ENCODE measurements at places on chromosomes 16 and 17. TPM values are rescaled to one million over a fixed set of nuclear protein-coding genes. Genes with fewer than 3 reads are reported as not detected.

The C17orf100 gene
- total RNA-seq, result 5.3 TPM

The C16orf86 gene
- 1.3 TPM for total RNA-seq

The EVI2B gene
- total RNA-seq, result 0.63 TPM

The KRT13 gene
- not detected for total RNA-seq

The ORC6 gene
- total RNA-seq, result 11.9 TPM

The RNF112 gene
- total RNA-seq, result 47.6 TPM

The GSG1L gene
- 1.6 TPM for total RNA-seq

The ABCA9 gene
- 4.4 TPM for total RNA-seq

The CBLN1 gene
- total RNA-seq, result 5.0 TPM

The CACNG5 gene
- total RNA-seq, result 0.63 TPM

The PYCARD gene
- 1.3 TPM for total RNA-seq

The ATP2C2 gene
- 15.0 TPM for total RNA-seq

The UBE2O gene
- 51.6 TPM for total RNA-seq

The SLC13A5 gene
- total RNA-seq, result 0.63 TPM

The ASGR1 gene
- total RNA-seq, result 12.5 TPM

The NPIPA2 gene
- 3.8 TPM for total RNA-seq

The TEKT1 gene
- total RNA-seq, result 1.3 TPM

The MYH1 gene
- total RNA-seq, result not detected

The SLC7A5 gene
- total RNA-seq, result 26.0 TPM

The ITGB3 gene
- total RNA-seq, result 4.7 TPM

The TLCD3B gene
- 24.4 TPM for total RNA-seq

Data from parietal lobe (tissue), 2 donors.